ENCODE measurements at places on chromosomes 12 and 14.

DNA sequence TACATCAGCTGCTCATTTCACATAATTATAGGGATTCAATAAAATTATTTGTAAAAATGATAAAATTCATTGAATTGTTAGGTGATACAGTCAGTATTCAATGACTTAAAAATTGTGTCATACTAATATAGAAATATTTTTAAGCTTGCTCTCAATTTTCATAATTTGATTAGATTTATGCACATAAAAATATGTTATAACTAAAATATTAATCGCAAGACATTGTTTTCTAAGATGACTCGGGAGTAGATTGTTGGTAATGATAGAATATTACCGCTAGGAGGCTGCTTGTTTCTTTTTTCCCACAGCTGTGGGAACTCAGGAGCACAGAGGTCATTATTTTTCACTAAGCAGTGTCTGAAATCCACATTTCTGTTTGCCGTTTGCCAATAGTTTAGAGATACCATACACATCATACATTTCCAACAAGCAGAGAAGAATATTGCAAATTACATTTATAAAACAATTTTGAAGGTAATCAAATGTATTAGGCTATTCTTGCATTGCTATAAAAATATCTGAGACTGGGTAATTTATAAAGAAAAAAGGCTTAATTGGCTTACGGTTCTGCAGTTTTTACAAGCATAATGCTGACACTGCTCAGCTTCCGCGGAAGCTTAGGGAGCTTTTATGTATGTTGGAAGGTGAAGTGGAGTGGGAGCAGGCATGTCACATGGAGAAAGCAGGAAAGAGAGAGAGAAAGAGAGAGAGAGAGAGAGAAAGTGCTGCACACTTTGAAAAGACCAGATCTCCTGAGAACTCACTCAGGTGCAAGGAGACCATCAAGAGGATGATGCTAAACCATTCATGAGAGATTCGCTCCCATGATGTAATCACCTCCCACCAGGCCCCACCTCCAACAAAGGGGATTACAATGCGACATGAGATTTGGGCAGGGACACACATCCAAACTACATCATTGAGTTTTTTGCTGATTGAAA lies 9.2 kb downstream of the CD69 start:
- DNase-seq: no peak

- no peak for DNase-seq
These were observed 2.6 kb downstream of the IRAK3 start for GRCh38 chr12:66191547-66192126.

- no peak for DNase-seq
These were observed 8.2 kb upstream of the ZNF740 start for GRCh38 chr12:53172352-53172751.

DNA sequence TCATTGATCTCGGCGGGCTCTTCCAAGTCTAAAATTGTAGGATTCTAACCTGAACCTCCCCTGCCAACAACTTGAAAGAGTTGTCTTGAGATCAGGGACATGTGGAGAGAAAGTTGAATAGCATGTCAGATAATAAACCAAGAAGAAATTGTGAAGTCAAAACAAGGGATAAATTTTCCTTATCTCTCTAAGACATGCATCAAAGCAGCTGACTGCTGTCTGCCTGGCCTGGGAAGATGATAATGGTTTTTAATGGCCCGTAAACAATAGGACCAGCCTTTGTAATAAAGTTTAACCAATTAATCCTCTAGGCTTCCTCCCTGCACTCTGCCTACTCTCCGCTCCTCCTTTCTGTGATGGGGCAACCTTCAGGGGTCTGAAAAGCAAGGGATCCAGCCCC lies 67.9 kb downstream of the DPF3 start:
- DNase-seq: no peak

DNA sequence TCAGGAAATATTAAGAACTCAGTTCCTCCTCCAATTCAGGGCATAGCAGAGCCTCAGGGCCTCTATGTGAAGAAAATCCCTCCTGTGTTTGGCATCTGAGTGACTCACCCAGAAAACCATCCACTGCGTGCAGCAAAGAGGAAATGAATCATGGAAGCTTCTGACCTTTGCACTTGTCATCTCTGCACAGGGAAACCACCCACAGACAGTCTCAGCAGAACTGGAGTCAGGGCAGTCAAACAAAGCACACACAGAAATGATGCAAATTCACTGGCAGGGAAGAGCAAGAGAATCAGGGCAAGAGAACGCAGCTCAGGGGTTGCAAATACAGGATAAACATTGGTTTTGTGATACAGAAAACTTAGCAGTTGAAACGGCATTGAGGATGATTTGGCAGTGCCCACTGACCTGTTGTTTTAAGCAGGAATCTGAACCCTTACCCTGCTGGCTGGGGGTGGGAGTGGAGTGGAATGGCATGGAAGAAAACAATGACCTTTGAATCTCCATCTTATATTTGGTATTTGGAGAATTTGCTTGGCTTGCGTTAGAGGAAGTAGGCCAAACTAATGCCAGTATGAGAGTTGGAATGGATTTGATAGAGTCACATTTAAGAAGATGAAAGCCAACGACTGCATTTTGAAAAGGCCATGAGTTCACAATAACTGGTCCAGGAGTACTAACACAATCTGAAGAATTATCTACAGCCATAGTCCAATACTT lies 53.5 kb downstream of the PHLDA1 start:
- DNase-seq: peak; percentile 63

DNA sequence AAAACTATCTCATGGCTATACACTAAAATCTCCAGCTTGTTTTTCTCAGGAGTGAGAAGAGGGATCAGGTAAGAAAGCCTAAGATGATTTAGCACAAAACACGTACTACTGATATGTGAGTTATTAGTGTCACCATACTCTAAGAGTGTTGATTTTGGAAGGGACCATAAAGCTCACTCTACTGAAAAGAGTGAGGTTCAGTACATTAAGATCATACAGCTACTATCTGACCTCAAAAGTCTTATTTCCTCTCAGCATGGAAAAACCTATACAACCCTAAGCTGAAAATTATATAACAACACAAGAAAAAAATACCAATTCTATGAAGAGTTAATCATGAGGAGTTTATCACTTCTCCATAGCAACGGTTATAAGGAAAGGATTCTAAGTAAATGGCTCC lies 19.5 kb downstream of the SNW1 start:
- no peak for DNase-seq

Measured in GM13977 (cell line).